ENCODE measurements at places on chromosomes 3 and 15. TPM values are rescaled to one million over a fixed set of nuclear protein-coding genes. Genes with fewer than 3 reads are reported as not detected.

GRM2 gene
- 5.4 TPM for total RNA-seq

TMOD2 gene
- 54.2 TPM for total RNA-seq

BOC gene
- 104 TPM for total RNA-seq

SLC9C1 gene
- 1.5 TPM for total RNA-seq

MITF gene
- 38.3 TPM for total RNA-seq

Data from camera-type eye (tissue), 1 donor.